ENCODE measurements at places on chromosomes 3 and 15. TPM values are rescaled to one million over a fixed set of nuclear protein-coding genes. Genes with fewer than 3 reads are reported as not detected.

GRCh38 chr3:48233542-48233941, 7.4 kb upstream of the ZNF589 start:
- no peak for DNase-seq

GRCh38 chr3:40939741-40940130, 259.6 kb upstream of the CTNNB1 start:
- DNase-seq, result no peak

GRCh38 chr3:124019291-124019690, 27.4 kb upstream of the ROPN1 start:
- DNase-seq, result no peak

DNA sequence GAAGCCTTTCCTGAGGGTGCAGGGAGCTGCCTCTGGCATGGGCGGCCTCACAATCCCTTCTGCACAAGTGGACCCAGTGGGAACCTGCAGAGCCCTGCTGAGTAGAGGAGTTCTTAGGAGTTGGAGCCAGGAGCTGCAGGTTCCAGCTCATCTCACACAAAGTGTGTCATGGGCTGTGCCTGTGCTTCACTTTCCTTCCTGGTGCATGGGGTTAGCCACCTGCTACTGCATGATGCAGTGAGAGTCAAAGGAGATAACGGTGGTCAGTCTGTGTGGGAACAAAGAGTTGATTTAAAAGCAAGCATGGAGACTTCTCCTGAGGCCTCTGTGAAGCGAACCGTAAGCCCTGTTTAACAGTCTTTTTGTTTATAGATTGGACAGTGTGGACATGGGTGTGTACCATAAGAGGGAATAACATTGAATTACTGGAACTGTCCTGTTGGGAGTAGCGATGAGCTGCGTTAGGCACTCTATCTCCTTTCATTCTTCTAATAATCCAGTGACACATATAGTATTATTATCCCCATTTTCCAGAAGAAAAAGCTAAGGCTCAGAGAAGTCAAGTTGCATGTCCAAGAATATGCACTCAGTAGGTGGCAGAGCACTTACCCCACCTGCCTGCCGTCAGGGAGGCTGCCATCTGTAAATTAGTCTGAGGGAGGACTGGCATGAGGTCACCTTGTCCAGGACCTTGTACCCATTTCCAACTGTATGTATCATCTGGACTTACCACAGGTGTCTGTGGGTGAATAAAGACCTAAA, 68.7 kb upstream of the PRR23C start:
- peak; percentile 18 for DNase-seq

DNA sequence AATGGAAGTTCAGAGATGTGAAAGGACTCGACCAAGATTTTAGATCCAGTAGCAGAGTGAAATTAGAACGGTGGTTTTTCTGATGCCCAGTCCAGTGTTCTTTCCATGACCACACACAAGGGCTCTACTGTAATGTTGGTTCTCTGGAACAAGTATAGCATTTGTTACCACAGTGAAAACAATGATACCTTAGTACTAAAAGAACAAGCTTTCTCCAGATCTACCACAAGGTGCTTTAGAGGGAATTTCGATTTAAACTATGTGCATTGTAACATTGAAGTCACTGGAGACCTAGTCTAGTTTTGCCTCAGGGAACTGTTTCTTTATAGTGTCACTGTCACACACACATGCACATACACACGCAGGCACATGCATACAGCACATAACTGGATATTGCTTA, 12.8 kb upstream of the CCNL1 start:
- no peak for DNase-seq

Gene USP50
- not detected for total RNA-seq

- DNase-seq, result no peak
Observed at GRCh38 chr15:73941871-73942635, 15.8 kb downstream of the LOXL1 start.

GRCh38 chr3:24812116-24812515, 317.5 kb upstream of the THRB start:
- DNase-seq, result no peak

GRCh38 chr3:8656240-8656639, 11.6 kb upstream of the SSUH2 start:
- DNase-seq, result no peak

DNA sequence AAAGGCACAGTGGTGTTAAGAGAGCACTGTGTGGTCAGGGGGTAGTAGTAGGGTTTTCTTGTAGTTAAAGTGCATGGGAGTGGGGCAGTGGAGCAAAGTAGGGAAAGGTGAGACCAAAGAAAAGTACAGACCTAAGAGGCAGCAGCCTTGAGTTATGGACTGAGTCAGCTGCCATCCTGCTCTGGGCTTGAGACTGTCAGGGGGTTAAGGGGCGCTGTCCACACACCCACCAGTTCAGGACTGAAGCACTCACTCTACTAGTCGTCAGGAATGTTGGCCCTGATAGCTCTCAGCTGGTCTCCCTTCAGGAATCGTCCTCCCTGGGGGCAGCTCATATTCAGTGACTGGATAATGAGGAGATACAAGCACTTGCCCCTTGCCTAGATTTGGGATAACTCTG, 7.9 kb downstream of the CCR4 start:
- no peak for DNase-seq

- no peak for DNase-seq
Observed at GRCh38 chr3:31713816-31714215, 181.1 kb downstream of the STT3B start.

Gene GNAT1
- total RNA-seq, result not detected

- peak; percentile 74 for DNase-seq
Observed at GRCh38 chr3:184524981-184525336, 36.6 kb upstream of the EPHB3 start.

DNA sequence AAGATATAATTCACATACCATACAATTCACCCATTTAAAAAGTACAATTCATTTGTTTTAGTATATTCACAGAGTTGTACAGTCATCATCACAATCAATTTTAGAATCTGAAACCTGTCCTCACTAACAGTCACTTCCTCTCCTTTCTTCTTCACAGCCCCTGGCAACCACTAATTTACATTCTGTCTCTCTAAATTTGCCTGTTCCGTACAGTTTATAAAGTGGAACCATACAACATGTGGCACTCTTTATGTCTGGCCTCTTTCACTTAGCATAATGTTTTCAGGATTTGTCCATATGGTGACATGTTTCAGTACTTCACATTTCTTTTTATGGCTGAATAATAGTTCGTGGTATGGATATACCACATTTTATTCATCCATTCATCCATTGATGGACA, 22.7 kb downstream of the ERICH6 start:
- DNase-seq, result no peak

DNA sequence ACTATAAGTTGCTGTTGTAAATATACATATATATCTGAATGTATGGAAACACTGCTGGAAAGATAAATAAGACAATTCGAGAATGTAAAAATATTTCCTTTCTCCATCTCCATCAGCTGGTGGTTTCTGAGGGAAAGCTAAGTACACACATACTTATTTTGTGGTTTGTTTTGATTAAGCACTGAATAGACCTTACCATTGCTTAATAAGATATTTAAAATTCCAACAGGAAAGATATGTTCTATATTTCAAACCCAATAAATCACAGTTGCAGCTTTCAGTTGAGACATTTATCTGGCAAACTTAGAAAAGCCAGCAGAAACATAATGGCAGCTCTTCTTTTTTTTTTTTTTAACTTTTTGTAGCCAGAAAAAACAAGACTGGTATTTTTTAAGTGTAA, 160.4 kb downstream of the VGLL3 start:
- DNase-seq, result no peak

DNA sequence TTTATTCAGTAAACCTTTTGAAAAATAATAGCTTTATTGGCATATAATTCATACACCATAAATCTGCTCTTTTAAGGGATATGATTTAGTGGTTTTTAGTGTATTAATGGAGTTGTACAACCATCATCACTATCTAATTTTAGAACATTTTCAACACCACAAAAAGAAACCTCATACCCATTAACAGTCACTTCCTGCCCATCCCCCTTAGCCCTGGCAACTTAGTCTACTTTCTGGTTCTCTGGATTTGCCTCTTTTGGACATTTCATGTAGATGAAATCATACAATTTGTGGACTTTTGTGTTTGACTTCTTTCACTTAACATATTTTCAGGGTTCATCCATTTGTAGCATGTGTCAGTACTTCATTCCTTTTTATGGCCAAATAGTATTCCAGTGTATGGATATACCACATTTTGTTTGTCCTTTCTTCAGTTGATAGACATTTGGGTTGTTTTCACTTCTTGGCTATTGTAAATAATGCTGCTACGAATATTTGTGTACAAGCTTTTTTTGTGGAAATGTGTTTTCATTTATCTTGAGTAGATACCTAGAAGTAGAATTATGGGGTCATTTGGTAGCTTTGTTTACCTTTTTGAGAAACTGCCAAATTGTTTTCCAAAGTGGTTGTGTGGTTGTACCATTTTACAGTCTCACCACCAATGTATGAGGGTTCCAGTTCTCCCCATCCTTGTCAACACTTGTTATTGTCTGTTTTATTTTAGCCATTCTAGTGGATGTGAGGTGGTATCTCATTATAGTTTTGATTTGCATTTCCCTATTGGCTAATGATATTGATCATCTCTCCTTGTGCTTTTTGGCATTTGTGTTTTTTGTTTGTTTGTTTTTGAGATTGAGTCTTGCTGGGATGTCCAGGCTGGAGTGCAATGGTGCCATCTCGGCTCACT, 45.8 kb downstream of the SMAD3 start:
- no peak for DNase-seq

Gene P4HTM
- total RNA-seq, result not detected

Gene GPR87
- total RNA-seq, result not detected

DNA sequence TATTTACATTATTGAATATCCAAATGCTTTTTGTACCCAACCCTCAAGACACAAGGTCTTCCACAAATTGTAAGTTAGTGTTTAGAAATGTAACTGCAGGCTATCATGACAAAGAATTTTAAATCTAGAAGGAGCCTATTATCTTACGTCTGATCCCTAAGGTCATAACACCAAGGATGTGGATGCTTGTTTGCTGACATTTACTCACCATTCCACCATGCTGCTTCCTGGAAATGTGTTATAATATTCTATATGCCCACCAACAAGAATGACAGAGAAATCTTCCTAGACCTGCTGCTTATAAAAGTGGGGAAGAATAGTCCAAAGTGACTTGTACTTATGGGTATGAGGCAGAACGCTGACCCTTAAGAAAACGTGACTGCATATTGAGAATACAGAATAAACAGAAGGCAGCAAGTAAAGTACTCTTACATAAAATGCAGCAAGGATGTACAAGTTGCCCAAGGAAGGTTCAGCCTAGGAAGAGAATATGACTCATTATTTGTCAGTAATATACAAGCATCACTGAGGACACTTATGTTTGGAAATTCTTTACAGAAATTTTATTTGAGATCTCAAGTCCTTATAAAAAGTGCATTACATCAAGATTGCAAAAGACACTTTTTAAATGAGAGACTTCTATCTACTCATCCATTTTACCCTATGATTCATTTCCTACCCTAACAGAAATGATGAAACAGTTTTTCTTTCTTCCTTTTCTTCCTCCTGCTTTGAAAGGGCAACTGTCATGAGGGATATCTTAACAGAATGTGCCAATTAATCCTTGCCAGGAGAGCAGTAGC, 59.6 kb downstream of the ESYT3 start:
- DNase-seq, result peak; percentile 68

Gene CCDC54
- not detected for total RNA-seq

DNA sequence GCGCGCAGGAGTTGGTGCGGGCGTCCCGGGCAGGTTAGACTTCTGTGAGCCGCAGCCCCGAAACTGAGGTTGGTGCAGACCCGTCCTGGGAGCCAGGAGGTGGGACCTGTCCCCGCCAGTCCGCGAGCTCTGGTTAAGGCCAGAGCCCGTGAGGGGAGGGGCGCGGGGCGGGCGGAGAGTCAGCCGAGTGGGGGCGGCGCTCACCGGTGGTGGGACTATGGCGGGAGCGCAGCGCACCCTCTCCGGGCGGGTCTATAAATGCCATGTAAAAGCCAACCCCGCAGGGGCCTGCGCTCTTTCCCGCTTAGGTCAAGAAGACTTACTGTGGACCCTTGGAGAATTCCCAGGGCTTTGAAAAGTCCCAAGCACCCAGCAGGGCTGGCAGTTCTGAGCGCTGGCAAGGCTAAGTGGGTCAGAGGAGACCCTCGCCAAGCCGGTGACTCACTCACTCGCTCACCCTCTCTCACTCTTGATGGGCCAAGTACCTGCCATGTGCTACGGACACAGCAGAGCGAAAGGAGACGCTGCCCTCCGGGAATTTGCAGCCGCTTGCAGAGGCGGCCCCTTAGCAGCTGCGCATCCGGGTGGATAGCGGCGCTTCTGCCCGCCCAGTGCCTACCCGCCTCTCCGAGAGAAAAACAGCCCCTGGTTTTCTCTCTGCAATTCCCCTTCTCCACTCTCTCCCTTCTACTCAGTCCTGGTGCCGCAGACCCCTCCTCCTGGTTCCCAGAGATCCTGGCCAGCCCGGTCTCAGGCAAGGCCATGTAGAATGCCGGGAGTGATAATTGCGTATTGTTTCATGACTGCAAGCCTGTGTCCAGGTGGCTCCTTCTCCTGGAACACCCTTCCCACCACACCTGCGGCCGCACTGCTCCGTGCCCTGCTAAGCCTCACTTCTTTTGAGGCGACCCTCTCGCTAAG, at the start of gene ALDH1L1:
Gene ALDH1L1 (minus strand): TSS at position 110 of the 921 bp plus-strand sequence. CDS start 19,607 bp downstream, outside the sequence.
- DNase-seq, result peak; percentile 81

DNA sequence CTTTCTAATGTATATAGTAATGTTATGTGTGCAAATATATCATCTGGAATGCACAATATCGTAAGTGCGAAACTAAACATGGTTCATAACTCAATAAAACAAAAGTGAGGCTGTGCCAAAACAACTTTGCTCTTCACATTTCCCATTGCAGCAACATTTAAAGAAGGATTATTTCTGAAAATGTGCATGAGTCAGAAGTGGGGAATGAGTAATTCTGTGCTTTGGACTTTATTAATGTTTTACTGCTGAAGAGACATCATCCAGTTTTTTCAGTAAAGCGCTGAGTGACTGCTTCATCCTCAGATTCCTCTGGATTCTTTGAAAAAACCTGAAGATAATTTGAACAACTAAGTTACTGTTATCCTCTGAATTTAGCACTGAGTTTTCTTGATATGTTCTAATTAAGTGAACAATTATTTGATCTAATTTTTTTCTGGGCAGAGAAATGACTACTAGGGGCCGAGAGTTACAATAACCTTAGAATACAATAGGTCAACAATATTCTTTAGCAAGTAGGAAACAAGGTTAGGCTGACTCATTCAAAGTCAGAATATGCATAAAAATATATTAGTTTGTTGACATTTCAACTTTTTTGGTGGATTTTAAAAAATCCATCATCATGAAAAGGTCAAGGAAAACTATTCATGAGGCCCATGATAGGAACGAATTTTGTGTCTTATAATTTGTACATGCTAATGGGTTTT, 20.0 kb upstream of the PLCL2 start:
- no peak for DNase-seq

- no peak for DNase-seq
Observed at GRCh38 chr3:193870376-193871219, 265.4 kb upstream of the HES1 start.

DNA sequence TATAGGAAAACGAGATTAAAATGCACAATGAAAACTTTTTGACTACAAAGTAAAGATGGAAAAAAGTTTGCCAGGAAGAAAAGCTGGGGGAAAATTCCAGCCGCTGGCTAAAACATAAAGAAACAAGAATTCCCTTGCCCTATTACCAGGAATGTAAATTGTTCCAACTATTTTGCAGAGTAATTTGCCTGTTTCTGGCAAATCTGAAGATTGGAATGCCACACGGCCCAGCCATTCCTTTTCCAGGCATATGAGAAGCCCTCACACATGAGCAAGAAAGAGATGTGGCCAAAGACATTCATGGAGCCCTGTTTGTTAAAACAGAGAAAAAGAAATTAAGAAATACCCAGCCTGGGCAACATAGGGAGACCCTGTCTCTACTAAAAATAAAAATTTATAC, 8.4 kb upstream of the GATA2 start:
- DNase-seq, result no peak

Data from G401 (cell line).